ENCODE measurements at places on chromosomes 7 and 10.

DNA sequence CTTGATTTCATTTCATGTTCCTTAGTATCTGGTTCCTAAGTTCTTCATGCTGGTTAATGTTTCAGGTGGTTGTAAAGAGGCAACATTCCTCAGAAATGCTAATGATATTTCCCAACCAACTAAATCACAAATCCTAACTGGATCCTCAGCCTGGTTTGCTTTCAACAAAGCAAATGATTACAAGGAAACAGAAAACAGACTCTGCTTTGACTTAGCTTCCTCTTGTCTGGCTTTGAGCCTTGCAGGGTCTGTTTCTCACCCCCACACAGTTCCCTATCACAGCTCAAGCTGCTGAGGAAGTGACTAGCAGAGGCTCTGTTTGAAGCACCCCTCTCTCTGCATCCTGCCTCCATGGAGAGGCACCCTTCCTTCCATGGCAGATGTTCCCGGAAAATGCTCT, 130.2 kb upstream of the CTTNBP2 start:
- no peak for DNase-seq

DNA sequence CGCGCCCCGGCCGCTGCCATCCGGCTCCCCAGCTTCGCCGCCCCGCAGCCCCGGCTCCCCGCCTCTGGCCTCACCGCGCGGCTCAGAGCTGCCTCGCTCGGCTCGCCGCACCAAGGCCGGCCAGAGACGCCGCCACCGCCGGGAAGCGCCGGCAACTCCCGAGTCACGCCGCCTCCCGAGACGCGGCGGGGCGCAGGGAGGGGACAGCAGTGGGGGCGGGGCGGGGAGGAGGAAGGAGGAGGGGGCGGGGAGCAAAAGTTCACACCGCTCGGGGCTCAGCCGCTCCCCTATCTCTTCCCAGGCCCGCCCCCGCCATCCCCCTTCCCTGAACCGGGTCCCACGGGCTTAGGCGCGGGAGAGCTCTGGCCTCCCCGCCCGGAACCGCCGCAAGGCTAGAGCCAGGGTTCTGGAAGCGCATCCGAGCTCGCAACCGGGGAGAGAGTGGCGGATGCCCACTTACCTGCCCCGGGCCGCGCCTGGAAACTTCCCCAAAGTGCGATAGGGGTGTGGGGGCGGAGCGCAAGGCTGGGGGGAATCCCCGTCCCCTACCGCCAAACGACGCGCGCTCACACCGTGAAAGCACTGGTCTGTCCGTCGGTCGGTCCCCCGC, 1.0 kb downstream of the CHST15 start:
- DNase-seq: peak; percentile 60

- DNase-seq: no peak
Observed at GRCh38 chr10:116810895-116811294, 38.4 kb upstream of the ENO4 start.

DNA sequence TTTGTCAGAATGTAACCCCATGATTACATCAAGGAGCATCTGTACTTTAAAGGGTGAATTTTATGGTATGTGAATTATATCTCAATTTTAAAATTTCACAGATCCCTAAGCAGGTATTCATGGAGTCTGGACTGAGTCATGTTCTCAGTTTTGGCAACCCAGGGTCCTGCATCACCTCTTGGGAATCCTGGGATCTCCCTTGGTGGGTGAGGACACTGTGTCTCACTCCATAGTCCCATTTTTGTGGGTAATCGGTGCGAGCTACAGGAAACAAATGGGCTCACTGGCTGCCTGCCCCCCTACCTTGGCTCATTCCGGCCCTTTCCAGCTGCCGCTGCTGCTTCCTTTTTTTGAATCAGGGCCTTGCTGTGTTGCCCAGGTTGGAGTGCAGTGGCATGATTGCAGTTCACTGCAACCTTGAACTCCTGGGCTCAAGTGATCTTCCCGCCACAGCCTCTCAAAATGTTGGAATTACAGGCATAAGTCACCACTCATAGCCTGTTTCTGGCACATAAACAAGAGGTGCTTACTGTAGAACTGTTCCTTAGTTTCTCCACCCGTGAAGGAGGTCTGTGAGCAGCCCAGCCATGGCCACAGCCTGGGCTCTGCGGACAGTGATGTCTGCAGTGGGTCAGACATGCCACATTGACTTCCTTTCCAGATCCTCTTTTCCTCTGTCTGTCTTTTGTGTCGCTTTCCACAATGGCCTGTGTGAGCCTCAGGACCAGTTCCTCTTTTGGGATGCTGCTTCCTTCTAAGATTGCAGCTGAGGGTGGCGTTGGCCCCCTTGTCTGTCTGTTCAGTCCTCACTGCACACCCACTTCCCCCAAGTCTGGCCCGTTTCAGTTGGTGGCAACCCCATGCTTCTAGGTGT, 14.5 kb downstream of the PALD1 start:
- DNase-seq: no peak

- DNase-seq: no peak
Observed at GRCh38 chr10:17247210-17247609, 19.2 kb downstream of the VIM start.

DNA sequence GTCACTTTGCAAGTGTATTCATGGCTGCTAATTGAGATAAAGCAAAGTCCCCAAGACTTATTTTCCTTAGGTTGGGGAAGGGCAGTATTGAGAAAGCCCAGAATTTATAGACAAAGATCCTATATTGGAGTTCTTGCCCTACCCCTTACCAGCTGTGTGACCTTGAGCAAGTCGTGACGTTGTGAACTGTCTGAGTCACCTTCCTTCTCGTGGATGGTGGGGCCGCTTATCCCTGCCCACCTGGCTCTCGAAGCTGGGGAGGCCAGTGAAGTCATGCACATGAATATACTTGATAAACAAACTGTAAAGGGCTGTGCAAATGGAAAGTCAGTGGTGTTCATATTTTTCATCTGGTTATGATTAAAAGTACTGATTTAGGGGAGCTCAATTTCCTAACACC, 127.4 kb downstream of the TACC2 start:
- DNase-seq: no peak

GRCh38 chr10:60205741-60206140, 183.9 kb downstream of the ANK3 start:
- DNase-seq: no peak

DNA sequence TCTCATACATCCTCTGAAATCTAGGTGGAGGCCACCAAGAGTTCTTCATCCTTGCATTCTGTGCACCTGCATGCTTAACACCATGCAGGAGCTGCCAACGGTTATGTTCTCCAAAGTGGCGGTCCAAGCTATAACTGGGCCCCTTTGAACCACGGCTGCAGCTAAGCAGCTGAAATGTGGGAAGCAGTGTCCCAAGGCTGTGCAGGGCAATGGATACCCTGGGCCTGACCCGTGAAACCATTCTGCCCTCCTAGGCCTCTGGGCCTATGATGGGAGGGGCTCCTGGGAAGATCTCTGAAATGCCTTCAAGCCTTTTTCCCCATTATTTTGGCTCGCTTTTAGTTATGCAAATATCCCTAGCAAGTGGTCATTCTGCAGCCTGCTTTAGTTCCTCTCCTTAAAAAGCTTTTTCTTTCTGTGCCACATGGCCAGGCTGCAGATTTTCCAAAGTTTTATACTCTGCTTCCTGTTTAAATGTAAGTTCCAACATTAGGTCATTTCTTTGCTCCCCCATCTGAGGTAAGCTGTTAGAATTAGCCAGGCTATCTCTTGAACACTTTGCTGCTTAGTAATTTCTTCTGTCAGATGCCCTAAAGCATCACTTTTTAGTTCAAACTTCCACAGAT, 7.7 kb upstream of the GTPBP4 start:
- no peak for DNase-seq

GRCh38 chr7:8384901-8385300, 48.5 kb upstream of the NXPH1 start:
- no peak for DNase-seq

DNA sequence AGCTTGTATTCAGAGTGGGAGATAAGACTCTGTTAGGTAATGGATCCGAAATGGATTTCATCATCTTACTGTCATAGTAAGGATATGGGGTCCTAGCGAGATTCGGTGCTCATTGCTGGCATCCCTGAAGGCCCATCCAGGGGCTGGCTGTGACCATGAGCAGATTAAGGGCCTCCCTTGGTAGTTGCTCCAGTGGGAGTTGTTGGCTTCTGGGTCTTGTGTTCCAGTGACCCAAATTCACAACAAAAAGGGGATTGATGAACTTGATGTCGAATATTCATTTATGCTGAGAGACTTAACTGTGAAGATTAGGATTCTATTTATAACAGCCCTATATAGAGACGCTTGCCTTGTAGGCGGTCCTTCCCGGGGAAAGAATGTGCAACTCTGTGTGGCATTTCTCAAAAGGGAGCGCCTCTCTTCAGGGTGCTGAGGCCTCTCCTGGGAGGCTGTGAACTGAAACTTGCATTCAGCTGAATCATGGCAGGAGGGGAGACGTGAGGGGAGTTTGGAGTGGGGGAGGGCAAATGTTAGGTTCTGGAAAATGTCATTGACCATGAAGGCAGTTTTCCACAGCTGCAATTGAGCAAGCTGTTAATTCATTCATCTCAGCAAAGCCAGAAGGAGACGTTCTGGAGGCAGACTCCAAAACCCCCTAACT, 233.1 kb upstream of the FZD8 start:
- DNase-seq: no peak

DNA sequence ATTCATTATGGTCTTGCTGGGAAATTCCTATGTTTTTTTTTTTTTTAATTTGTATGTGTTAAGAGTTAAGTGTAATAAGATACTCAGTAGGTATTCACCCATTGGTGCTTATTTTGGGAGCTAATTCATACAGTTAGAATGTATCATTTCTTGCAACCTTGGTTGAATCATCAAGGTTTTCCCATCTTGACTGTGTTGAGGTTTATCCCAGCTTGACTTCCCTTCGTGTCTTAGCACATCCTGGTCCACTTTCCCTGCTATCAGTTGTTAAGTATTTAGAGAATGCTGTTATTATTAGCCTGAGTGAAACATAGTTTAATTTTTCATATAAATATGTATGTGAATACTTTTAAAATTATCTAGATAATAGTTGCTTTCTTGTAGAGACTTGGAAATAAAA, 20.8 kb downstream of the RALA start:
- DNase-seq: no peak

- no peak for DNase-seq
Observed at GRCh38 chr10:69069090-69070042, 18.5 kb upstream of the SRGN start.
